Neural progenitor cell (in vitro differentiated cells): ENCODE measurements at places on chromosomes 7 and 10.

DNA sequence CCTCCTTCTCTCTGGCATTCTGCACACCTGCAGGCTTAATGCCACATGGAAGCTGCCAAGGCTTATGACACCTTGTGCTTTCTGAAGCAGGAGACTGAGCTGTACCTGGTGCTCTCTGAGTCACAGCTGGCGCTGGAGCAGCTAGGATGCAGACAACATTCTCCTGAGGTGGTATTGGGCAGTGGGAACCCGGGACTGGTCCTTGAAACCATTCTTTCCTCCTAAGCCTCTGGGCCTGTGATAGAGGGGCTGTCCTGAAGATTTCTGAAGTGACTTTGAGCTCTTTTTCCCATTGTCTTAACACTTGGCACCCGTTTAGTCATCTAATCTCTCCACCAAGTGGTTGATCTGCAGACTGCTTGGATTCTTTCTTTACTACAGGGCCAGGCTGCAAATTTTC is 508.4 kb downstream of the TFEC start:
- H3K27me3 ChIP-seq = peaks cover 17% of the 10 kb centered on the region
- H3K4me3 ChIP-seq = no peak overlapping the region
- H3K4me1 ChIP-seq = peaks cover 10% of the 10 kb centered on the region
- H3K36me3 ChIP-seq = no peaks in the 10 kb centered on the region
- no peak overlapping the region for H3K27ac ChIP-seq

- no peak overlapping the region for H3K4me3 ChIP-seq
- no peaks in the 10 kb centered on the region for H3K36me3 ChIP-seq
- no peak for DNase-seq
- no peak overlapping the region for H3K27ac ChIP-seq
- H3K4me1 ChIP-seq = peaks cover 10% of the 10 kb centered on the region
Measured at GRCh38 chr7:91064938-91065337, 199.3 kb upstream of the FZD1 start.

- H3K4me3 ChIP-seq = no peak overlapping the region
- H3K4me1 ChIP-seq = peaks cover 11% of the 10 kb centered on the region
- H3K36me3 ChIP-seq = no peaks in the 10 kb centered on the region
- peak; percentile 64 for DNase-seq
- no peaks in the 10 kb centered on the region for H3K27me3 ChIP-seq
- no peak overlapping the region for H3K27ac ChIP-seq
Measured at GRCh38 chr7:1713502-1714484, 43.7 kb downstream of the ELFN1 start.

DNA sequence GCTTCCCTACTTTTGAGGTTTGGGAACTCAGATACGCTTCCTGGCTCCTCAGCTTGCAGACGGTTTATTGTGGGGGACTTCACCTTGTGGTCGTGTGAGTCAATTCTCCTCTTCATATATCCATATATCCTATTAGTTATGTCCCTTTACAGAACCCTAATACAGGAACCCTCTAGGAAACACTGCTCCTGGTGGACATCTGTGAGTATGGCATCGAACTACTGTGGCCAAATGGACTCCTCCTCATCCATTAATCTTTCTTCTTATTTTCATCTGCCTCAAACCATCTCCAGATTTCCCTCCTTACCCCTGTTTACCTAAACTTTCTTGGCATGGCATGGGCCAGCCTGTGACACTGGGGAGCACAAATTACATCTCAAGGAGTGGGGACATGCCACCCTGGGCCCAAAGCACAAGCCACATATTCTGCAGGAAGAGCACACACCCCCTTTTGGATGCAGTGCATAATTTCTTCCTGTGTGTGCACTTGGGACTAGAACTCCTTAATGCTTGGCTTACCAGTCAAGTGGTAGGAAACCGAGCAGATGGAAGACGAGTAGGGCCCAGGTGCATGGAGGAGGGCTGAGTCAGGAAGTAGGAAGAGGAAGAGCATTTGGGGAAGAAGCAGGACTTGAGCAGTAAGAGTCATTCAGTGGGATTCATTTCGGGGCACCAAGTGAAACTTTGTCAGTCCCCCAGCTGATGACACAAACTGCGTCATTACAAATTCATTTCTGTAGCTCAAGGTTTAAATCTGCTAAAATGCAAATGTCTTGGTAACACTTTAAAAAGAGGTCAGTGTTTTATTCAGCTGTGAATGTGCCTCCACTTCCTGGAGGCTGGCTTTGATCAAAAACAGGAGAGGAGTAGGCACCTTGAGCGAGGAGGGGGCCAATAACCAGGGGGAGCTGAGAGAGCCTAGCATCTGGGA is 80.8 kb upstream of the PLXNA4 start:
- no peaks in the 10 kb centered on the region for H3K36me3 ChIP-seq
- no peak overlapping the region for H3K4me3 ChIP-seq
- no peak overlapping the region for H3K27ac ChIP-seq
- H3K27me3 ChIP-seq = peaks cover 4% of the 10 kb centered on the region
- H3K4me1 ChIP-seq = peaks cover 12% of the 10 kb centered on the region

DNA sequence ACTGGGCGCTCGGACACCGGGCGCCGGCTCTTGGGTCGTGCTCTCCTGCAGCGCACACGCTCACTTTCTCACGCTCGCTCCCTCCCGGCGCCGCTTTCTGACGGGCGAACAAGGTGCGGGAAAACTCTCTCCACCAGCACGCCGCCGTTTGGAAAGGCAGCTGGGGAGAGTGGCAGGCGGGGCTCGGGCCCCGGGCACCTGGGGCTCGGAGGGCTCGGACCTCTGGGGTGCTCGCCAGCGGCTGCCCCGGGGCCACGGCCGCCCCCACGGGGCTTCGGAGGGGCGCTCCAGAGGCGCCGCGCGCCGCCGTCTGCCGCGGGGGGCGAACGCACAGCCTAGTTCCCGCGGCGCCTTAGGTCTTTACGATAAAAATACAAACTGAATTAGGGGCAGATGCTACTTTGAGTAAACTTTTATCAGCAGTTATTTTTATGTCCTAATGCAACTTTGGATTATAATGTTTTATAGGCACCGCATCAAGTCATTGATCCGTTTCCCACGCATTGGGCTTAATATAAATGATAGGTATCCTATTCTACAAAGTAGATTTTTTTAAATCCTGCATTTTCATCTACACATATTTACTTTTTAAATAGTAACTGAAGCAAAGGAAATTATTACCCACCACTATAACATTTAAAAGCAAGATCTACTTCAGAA is 535 bp upstream of the EPC1 start:
- peak overlapping the region; percentile 100 for H3K27ac ChIP-seq
- no peaks in the 10 kb centered on the region for H3K27me3 ChIP-seq
- H3K4me3 ChIP-seq = peak overlapping the region; percentile 76

- no peak overlapping the region for H3K27ac ChIP-seq
- no peaks in the 10 kb centered on the region for H3K27me3 ChIP-seq
- H3K4me1 ChIP-seq = no peaks in the 10 kb centered on the region
- no peak for DNase-seq
Measured at GRCh38 chr7:112503361-112503972, 22.7 kb downstream of the LSMEM1 start.

DNA sequence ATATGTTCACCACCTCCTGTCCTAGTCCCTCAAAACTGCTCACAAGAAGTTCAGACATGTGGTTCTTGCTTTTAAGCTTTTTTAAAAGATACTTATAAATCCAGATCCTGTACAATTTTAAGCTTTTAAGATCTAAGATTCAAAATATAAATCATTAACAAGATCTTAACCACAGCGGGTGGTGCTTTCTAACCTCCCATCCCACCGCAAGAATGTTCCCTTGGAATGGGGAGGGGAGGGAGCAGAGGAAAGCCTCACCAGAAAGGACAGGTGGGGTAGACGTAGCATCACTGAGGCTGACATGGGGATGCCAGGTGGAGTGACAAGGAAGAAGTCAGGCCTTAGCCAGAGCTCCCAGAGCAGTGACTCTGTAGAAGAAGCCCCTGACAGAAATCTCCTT is 133.5 kb downstream of the C1GALT1 start:
- H3K4me1 ChIP-seq = no peaks in the 10 kb centered on the region
- H3K36me3 ChIP-seq = no peaks in the 10 kb centered on the region
- no peak overlapping the region for H3K27ac ChIP-seq
- DNase-seq = no peak
- H3K4me3 ChIP-seq = no peak overlapping the region

DNA sequence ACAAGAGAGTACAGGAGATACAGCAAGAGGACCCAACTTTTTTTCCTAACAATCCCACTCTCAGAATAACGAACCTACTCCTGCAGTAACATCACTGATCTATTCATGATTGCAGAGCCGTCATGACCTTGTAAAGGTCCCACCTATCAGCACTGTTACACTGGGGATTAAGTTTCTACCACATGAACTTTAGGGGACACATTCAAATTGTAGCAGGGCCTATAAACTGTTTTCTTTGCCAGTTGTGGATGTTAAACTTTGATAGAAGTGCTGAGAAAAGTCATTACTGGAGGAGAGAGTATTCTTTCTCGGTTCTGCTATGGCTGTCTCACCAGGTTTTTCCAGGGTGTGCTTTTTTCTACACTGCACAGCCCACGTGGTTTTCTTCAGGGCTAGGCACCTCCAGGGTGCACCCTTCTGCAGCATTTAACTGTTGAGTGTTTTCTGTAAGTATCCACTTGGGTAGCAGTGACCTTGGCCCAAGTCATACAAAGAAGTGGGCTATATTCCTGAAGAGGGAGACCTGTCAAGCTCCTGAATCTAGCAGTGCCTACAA is 131.6 kb upstream of the AHR start:
- no peaks in the 10 kb centered on the region for H3K4me1 ChIP-seq
- no peaks in the 10 kb centered on the region for H3K27me3 ChIP-seq
- no peaks in the 10 kb centered on the region for H3K36me3 ChIP-seq
- no peak overlapping the region for H3K4me3 ChIP-seq

- no peak for DNase-seq
- no peaks in the 10 kb centered on the region for H3K27me3 ChIP-seq
- no peak overlapping the region for H3K27ac ChIP-seq
- H3K4me3 ChIP-seq = no peak overlapping the region
- no peaks in the 10 kb centered on the region for H3K36me3 ChIP-seq
Measured at GRCh38 chr10:17092986-17093803, 36.4 kb downstream of the CUBN start.

DNA sequence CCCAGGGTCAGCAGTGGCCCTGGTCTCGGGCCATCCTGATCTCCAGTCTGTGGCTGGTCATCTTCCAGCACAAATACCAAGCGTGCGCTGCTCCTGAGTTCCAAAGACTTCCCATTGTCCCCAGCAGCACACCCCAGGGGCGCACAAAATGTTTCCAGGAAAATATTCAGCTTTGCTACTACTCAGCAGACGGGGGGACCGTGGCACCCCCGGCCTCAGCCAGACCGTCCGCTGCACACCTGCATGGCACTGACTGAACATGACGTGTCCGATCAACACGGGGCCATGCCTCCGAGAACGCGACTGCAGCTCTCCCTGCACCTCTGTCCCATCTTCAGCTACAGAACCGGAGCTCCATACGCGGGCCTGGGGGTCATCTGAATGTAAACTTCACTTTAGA is 9.6 kb upstream of the INSIG1 start:
- H3K4me3 ChIP-seq = no peak overlapping the region
- H3K36me3 ChIP-seq = no peaks in the 10 kb centered on the region
- no peak for DNase-seq
- no peaks in the 10 kb centered on the region for H3K4me1 ChIP-seq
- no peak overlapping the region for H3K27ac ChIP-seq
- H3K27me3 ChIP-seq = no peaks in the 10 kb centered on the region

DNA sequence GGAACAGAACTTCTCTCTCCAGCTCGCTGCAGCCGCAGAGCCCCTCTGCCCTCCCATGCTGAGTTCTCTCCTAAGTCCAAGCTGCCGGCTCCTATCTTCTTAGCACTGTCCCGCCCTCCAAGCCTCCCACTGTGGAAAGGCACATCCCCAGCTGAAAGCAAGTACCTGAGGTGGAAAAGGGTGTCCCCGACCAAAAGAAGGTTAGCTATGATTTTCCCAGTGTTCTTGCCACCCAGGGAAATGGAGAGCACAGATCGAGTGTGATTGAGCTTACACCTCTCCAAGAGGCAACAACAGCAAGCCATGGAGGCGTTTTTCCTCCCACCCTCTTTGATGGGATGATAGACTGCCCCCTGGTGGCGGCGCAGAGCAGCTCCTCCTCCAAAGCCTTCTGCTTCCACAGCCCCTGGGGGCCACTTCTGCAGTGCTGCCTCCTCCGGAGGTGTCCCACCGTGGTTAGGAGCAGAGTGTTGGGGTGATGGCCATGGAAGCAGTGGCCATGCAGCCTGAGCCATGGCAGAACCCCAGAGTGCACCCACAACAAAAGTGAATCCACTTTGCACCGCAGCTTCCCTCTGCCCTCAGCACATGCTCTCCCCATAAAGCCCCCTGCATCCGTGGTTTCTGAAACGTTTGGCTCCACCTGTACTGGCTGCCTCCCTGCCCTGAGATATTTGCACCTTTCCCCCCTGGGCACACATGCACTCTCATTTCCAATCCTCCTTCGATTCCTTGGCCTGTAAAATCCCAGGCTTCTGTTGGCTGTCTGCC is 143.1 kb upstream of the STK17A start:
- no peak overlapping the region for H3K27ac ChIP-seq
- no peak overlapping the region for H3K4me3 ChIP-seq
- H3K4me1 ChIP-seq = no peaks in the 10 kb centered on the region
- DNase-seq = peak; percentile 82
- no peaks in the 10 kb centered on the region for H3K36me3 ChIP-seq

GRCh38 chr7:67438198-67438882 is 441.7 kb downstream of the TYW1 start:
- H3K4me1 ChIP-seq = peaks cover 25% of the 10 kb centered on the region
- H3K36me3 ChIP-seq = no peaks in the 10 kb centered on the region
- DNase-seq = no peak
- H3K27me3 ChIP-seq = no peaks in the 10 kb centered on the region

DNA sequence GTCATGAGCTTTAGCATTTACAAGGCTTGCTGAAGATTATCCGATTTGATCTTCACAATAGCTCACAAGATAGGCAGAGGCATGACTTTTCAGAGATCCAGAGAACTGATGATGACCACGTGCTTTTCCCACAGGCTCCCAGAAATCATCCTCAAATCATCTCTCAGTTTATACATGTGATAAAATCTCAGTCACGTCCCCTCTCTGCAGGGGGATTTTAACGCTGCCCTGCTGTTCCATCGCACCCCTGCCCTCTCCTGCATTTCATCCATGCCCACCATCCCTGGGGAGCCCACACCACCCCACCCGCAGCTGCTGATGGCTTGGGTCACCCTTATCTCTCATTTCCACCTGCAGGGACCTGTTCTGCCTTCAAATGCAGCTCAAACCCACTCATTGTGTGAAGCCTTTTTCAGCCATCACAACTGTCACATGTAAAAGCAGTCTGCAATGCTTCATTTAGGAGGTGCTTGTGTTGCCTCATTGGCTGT is 141.8 kb downstream of the DIP2C start:
- no peaks in the 10 kb centered on the region for H3K36me3 ChIP-seq
- H3K4me1 ChIP-seq = peaks cover 29% of the 10 kb centered on the region
- no peaks in the 10 kb centered on the region for H3K27me3 ChIP-seq
- DNase-seq = no peak
- H3K4me3 ChIP-seq = no peak overlapping the region
